ENCODE measurements at places on chromosomes 4 and X. TPM values are rescaled to one million over a fixed set of nuclear protein-coding genes. Genes with fewer than 3 reads are reported as not detected.
A peak's percentile ranks its signal among the peaks of the same experiment; 100 is the strongest.

Gene EDA
- 2.5 TPM for total RNA-seq

Gene PWWP3B
- not detected for total RNA-seq

Gene LEF1
- total RNA-seq, result not detected

Gene FREM3
- total RNA-seq, result 0.13 TPM

Gene RASL11B
- total RNA-seq, result not detected

Gene DMP1
- total RNA-seq, result not detected

Gene ARHGEF9
- total RNA-seq, result 10.0 TPM

GRCh38 chrX:63889001-63889400 is 104.0 kb upstream of the ARHGEF9 start:
- DNase-seq, result no peak

DNA sequence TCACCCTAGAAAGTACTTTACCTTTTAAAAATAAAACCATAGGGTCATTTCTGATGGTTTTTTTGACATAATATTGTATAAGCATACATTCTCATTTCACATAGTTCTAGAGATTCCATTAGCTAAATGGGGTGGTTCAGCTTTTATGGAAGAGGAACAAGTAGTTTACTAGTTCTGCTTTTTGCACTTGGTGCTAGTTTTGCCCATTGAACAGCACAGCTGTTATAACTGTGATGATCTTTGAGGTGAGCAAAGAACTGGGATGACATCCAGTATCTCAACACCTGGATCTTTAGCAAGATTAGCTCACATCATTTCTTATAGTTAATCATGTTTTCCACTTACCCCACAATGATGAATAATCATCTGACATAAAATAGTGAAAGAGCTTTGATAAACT is 40.9 kb downstream of the MOB1B start:
- DNase-seq, result no peak

- DNase-seq, result no peak
Observed at GRCh38 chrX:44474410-44474809, 68.2 kb downstream of the FUNDC1 start.

DNA sequence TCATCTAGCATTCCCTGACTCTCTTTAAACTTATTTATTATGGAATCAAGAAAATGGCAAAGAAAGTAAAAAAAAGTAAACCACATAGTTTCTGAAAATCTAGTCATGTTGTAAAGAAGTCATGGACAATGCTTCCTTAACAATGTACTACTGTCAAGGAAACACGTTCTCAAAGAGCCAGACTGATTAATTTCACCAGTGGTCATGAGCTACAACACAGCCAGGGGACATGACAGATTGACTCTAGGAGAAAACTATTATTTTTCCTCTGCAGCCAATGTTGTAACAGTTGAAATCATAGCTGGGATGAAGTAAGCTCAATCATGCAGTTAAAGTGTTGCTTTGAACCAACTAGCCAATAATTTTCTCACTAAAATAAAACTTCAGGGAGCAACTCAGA is 109.2 kb downstream of the MAPK10 start:
- DNase-seq, result no peak

DNA sequence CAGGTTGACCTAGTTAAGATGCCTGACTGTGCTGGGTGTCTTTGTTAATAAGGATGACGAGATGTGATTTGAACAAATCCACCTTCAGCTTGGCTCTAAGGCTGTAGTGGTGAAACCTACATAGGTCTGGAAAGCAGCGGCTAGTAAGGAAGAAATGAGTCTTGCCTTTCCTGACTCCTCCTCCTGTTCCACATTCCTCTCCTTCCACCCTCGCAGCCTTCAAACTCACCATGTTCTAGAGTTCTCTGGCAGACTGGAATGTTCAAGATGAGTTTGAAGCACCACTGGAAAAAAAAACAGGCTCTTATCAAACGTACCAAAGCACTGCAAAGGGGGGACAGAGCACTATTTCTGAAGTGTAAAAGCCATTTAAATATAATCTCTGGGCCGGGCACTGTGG is 395.4 kb downstream of the BMPR1B start:
- DNase-seq, result no peak

DNA sequence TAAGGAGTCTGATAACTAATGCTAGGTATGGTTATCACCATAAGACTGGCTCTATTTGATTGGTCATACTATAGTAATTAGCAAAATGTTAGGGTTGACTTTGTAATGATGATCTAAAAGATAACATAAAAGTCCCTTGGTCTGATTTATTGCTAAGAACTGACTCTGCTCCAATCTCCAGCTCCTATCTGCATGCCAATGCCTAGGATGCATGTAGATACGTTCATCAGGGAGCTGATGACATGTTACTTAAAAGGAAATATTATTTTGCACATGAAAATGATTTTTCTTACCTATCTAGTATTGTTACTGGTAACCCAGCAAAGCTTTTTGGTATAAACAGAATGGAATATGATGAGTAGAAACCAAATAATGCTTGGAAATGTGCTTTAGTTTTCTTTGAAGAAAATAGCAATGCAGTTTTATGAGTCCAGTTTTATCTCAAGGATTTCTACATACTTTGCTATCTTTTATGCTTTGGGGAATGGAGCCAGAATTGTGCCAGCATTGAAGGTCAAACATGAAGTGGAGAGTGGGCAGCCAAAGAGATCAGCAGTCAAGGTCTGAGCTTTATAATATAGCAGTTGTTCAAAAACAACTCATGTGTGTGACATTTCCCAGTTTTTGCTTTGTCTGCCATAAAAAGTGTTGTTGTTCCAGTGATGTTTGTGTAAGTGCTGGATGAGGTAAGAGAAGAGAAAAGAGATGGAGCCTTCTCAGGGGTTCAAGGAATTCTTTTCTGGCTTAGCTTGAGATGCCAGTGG is 121.0 kb downstream of the ARHGAP24 start:
- DNase-seq, result no peak

- DNase-seq, result no peak
Observed at GRCh38 chrX:17295791-17296190, 79.2 kb upstream of the NHS start.

DNA sequence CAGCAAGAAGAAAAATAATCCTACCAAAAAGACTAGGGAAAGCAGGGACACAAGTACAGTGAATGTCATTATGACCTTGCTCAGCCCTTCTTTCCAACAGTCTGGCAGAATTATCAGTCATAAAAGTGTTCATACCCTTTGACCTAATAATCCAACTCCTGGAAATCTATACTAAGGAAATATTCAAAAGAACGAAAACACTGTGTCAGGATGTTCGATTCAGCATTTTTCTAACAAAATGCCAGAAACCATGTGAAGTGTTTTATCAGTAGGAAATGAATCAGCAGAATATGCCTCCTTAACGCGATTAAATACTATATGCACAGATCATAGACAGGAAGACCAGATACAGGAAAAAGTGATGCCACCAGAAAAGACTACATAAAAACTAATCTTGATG is 16.2 kb upstream of the S100G start:
- DNase-seq, result peak; percentile 17

- DNase-seq, result no peak
Observed at GRCh38 chr4:102354671-102355454, 9.6 kb upstream of the SLC39A8 start.

- DNase-seq, result peak; percentile 11
Observed at GRCh38 chr4:118173956-118174725, 139.9 kb downstream of the NDST3 start.

DNA sequence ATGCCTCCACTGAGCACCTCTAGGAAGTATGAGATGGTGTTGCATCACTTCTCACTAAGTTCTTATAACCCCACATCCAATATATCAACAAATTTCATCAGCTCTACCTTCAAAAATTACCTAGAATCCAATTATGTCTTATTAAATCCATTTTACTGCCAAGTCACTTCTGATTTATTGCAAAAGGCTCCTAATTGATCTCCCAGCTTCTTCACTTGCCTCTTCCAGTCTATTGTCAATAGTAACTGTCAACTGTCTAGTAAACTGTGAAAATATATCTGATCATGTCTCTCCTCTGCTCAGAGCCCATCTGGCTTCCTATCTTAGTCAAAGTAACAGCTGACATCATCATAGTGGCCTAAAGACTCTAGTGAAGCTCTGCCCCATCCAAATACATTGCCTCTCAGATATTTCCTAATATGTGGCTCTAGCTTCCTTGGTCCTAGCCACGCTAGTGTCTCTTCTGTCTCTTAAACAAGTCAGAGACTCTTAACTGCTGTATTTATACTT is 414.5 kb upstream of the ATOH1 start:
- no peak for DNase-seq

DNA sequence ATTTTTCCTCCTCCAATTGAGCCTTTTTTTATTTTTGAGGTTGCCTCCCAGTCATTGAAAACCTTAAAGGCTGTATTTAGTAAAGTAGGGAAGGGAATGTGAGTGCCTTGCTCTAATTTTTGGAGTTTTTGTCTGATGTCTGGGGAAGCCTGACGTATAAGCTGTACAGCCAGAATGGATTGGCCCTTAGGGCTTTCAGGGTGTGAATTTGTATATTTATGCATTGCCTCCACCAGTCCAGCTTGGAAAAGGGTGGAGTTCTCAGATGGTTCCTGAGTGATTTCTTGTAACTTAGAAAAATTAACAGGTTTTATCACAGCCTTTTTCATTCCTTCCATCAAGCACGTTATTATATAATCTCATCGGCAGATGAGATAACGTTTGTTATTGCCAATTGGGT is 8.6 kb upstream of the IL9R start:
- no peak for DNase-seq

DNA sequence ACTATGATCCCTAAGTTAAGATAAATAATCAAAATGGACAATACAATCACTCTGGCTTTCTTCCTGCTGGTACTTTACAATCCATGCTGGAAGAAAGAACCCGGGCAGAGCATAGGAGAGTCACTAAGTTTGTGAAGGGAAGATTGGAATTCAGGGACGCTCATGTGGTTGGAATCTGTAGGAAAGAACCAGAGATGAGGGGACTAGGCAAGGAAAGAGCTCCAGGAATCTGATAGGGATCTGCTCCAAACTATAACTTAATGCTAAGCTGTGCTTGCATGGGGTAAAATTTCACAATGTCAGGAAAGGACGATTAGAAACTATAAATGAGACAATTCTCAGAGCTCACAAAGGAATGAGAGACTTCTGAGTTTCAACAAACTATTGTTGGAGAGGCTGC is 167.5 kb downstream of the ADGRA3 start:
- no peak for DNase-seq

- no peak for DNase-seq
Observed at GRCh38 chr4:145859426-145859825, 79.2 kb downstream of the ZNF827 start.

DNA sequence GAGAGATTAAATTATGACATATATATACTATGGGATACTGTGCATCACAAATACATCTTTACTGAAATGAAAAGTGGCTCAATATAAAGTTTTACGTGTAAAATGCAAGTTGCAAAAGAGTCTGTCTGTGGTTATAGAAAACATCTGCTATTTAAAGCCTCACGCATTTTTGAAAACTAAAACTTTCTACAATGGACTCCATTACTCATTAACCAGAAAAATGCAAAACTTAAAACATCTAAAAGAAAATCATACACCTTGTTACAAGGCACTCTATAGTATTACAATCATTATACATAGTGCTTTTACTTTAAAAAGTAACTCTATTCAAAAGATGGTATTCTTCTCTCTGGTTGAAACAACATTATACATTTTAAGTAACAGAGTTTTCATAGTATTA is 755.6 kb downstream of the DMD start:
- no peak for DNase-seq

- no peak for DNase-seq
Observed at GRCh38 chrX:68186552-68187262, 246.6 kb downstream of the OPHN1 start.

DNA sequence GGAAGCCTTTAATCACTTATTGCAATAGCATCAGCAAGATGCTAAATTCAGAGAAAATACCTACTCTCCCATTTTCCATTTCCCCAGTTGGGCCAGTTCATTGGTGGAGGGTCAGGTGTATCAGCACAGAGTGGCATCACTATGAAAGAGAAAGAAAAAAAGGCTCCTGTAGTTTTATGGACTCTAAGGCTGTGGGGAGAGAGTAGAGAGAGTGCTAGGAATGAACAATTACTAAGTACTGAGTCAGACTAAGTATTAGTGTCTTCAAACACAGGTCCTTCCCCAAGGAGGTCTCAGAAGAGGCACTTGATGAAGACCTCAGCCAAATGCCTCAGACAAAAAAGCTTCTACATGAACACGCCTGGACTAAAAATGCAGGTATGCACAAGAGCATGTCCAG is 1061.9 kb downstream of the FSTL5 start:
- DNase-seq, result no peak

DNA sequence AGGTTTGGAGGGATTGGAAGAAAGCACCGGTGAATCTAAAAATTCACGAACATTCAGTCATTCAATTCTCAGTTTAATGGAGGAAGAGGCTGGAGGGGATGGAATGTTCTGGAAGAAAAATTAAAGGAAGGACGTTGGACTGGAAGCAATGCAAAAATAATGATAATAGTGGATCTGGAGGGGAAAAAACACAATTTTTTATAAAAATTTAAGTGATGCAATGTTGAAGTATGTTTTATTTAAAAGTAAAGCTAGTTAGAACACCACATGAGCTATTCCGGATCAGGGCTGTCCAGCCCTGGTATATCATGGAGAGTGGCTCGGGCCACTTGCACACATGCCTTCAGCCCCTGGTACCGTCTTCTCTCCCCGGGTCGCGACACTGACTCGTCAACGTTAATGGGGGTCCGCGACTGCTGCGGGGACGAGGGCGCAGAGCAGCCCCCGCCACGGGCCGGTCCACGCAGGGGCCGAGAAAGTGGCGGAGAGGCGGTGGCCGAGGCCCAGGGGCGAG is 204.6 kb downstream of the TENM3 start:
- DNase-seq, result no peak

DNA sequence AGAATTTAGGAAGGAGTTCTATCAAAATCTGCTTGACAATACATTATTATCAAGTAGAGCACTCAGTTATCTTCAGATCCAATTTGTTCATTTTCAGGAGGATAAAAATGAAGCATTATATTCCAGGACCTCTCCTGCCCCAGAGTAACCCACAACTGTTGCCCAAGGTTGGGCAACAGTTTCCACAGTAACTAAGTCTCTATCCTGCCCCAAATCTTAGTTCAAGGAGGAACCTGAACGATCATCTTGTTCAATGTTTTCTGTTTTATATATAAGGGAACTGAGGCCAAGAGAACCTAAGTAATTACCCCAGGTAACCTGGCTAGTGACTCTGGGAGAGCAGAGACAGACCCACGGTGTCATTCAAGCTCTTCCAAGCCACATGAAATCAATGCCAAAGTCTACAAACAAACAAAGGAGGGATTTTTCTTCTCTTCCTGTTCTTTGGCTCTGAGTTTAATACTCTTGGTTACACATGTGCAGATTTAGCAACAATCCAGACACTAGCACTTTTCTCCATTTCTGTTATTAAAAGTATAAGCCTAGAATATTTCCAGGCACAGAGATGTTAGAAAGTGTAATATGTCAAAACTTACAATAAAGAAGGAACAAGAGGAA is 105.6 kb downstream of the C4orf51 start:
- DNase-seq, result peak; percentile 66

GRCh38 chr4:180828455-180829018 is 1414.7 kb upstream of the TENM3 start:
- DNase-seq, result peak; percentile 5

Measured in dermis microvascular lymphatic vessel endothelial cell (primary cell).